Activated naive CD4-positive, alpha-beta T cell treated with anti-CD3 and anti-CD28 coated beads, Interleukin-2, amount 10 ng/mL, durations not matched to agents 5 hours and 36 hours (primary cell): ENCODE measurements at places on chromosomes 1 and 21. TPM values are rescaled to one million over a fixed set of nuclear protein-coding genes. Genes with fewer than 3 reads are reported as not detected.

RHBDL2 gene
- not detected for total RNA-seq

NBL1 gene
- total RNA-seq = 29.1 TPM

COQ8A gene
- 29.6 TPM for total RNA-seq

FAM151A gene
- total RNA-seq = not detected

AZIN2 gene
- 6.6 TPM for total RNA-seq

PPIAL4G gene
- total RNA-seq = 1.0 TPM

CYP4A11 gene
- not detected for total RNA-seq

OR2T10 gene
- not detected for total RNA-seq

NEGR1 gene
- not detected for total RNA-seq

S100A9 gene
- not detected for total RNA-seq

ZNF648 gene
- total RNA-seq = not detected

HSF2BP gene
- total RNA-seq = 0.58 TPM

SPATA46 gene
- total RNA-seq = not detected

SH2D1B gene
- total RNA-seq = not detected

TACSTD2 gene
- total RNA-seq = not detected

SPATA45 gene
- not detected for total RNA-seq

PLPP3 gene
- not detected for total RNA-seq

LCE3C gene
- total RNA-seq = not detected

CAPN9 gene
- total RNA-seq = not detected

DMRTA2 gene
- total RNA-seq = not detected

DNALI1 gene
- not detected for total RNA-seq

SRSF4 gene
- 96.8 TPM for total RNA-seq

CHIA gene
- total RNA-seq = not detected

HYI gene
- total RNA-seq = 21.2 TPM

FCRL6 gene
- not detected for total RNA-seq

AGMAT gene
- total RNA-seq = 15.9 TPM

TDRD5 gene
- total RNA-seq = not detected
